ENCODE measurements at places on chromosomes 6 and 20.

- DNase-seq = no peak
Observed at GRCh38 chr6:42764911-42765648, 16.8 kb upstream of the BICRAL start.

- no peak for DNase-seq
Observed at GRCh38 chr20:16759181-16759563, 11.0 kb downstream of the OTOR start.

DNA sequence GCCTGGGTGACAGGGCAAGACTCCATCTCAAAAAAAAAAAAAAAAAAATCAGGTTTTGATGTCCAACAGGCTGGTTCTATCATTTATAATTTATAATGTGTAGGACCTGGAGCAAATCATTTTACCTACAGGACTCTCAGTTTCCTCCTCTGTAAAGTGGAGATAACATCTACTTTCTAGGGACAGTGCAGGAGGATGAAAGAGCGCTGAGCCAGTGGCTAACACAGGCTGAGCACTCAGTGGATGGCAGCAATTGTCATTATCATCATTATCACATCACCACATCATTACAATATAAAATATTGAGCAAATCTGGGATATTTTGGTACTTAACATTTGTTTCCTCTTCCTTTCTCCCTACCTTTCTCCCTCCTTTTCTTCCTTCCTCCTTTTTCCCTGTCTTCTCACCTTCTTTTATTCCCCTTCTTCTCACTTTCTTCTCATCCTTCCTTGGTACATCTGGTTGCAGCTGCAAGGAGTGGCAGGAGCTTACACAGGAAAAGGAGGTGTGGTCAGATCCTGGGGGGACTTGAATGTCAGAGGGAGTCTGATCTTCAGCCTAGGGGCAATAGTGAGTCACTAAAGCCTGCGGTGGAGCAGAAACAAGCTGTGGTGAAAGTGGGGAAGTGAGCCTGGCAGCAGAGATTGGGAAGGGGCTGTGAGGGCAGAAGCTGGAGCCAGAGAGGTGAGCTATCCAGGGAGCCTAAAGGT, 24.6 kb upstream of the CTNNBL1 start:
- no peak for DNase-seq

GRCh38 chr6:98836962-98837944, 2.9 kb downstream of the POU3F2 start:
- no peak for DNase-seq

GRCh38 chr6:144296973-144297372, 11.8 kb downstream of the UTRN start:
- DNase-seq = no peak

DNA sequence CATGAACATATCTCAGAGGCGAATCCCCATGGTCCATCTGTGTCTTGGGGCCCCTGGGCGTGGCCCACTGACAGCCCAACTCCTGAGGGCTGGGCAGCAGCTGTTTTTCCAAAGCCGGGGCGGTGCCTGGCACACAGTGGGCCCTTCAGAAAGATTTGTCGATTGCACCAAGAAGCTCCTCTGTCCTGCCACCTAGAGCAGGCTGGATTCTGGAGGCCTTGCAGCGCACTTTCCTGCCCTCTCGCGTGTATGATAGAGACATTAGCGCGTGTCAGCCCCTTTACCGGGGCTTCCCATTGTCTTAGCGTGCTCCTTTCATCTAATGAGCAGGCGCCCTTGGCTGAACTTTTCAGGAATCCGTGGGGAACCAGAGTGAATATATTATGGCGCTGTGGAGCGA, 45.4 kb downstream of the CDH4 start:
- no peak for DNase-seq

GRCh38 chr20:54068495-54068894, 1.9 kb downstream of the BCAS1 start:
- DNase-seq = no peak

GRCh38 chr6:41546866-41547798, 951 bp downstream of the FOXP4 start:
- peak; percentile 76 for DNase-seq

GRCh38 chr6:56890683-56891429, 64.1 kb upstream of the BEND6 start:
- DNase-seq = peak; percentile 63

DNA sequence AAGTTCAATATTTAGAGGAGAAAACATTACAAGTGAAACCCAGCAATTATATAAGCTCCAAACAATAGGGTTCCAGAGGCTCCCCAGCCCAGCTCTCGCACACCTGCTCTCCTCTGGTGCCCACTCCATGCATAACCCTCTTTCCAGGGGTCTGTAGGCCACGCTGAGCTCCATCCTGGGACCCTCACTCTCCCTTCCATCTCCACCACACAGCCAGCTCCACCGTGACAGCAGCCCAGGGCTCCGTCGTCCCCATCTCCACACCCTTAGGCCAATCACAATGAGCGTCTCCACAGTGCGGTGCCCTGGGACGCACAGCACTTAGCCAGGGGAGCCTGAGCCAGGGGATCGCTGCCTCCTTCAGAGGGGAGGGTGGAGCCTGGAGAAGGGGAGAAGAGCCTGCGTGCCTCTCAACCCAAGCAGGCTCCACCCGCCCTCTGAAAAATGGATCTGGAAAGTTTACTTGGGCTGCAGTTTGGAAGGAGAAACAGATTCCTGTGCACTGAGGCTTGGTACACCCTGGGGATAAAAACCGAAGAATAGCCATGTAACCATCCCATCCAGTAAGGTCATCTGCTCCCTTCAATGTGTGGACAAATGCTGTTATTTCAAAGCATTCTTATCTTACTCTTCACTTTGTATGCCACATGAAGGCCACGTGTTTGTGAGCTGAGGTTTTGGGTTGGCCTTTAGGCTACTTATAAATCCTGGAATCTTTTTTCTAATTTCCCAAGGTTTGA, 72.4 kb upstream of the GGTLC1 start:
- DNase-seq = no peak

GRCh38 chr6:87675004-87675681, 26.9 kb downstream of the AKIRIN2 start:
- no peak for DNase-seq

- DNase-seq = no peak
Observed at GRCh38 chr20:46550461-46550860, at the start of gene OCSTAMP. TSS of gene OCSTAMP (minus strand) at chr20:46550654. CDS start at chr20:46550560, 94 bp downstream.

- no peak for DNase-seq
Observed at GRCh38 chr20:25055711-25056495, 2.0 kb downstream of the ACSS1 start.

DNA sequence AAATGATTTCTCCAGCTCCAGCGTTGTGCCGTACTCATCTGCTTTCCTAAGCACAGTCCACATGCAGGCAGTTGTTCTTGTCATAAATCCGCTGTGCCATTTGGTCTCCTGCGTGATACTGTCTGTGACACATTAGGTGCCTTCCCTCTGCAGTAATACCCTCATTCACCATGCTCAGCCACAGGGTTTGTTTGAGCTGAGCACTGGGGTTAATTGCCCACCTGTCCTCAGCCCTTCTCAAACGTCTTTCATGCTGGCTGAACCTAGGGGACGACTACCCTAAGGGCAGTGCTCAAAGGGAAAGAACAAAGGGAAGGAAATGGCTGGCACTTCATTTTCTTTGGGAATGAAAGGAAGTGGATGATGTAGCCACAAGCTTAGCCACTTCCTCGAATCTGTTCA, 64.2 kb upstream of the MYLIP start:
- DNase-seq = peak; percentile 17

GRCh38 chr6:10425975-10426780, 11.3 kb upstream of the TFAP2A start:
- peak; percentile 71 for DNase-seq

- no peak for DNase-seq
Observed at GRCh38 chr6:158717341-158718330, 67.8 kb downstream of the SYTL3 start.

DNA sequence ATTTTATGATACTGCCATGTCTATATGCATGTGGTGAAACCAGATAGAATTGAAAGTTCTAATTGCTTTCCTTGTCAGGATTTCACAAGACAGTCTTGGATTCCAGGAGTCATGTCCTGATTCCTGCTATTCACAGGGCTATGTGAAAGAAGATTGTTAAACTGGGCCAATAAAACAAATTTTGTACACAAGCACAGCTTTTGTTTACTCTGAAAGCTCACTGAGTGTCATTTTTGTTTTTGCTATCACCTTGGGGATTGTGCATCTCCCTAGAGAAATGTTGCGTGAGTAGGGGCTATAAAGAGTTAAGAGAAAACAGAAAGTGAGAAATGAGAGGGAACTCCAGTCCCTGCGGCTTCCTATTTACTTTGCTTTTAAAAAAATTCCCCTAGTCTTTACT, 627.5 kb downstream of the PKHD1 start:
- DNase-seq = no peak

GRCh38 chr6:21915707-21916260, 322.2 kb downstream of the SOX4 start:
- no peak for DNase-seq

- DNase-seq = no peak
Observed at GRCh38 chr20:7426890-7427496, 513.3 kb downstream of the HAO1 start.

GRCh38 chr6:158564243-158565121, 4.6 kb downstream of the TMEM181 start:
- DNase-seq = no peak

- peak; percentile 89 for DNase-seq
Observed at GRCh38 chr6:139230391-139230840, 61.4 kb downstream of the TXLNB start.

DNA sequence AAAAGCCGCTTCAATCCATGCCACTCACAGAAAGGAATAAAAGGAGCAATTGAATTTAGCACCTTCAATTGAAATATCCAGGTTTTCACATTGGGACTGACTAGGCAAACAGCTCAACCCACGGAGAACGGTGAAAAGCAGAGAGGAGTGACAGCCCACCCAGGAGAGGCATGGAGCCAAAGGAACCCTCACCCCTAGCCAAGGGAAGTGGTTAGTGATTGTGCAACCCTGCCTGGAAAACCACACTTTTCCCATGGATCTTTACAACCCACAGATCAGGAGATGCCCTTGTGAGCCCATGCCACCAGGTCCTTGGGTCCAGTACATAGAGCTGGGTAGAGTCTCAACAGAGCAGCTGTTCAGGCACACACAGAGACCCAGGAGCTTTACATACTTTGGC, 911.8 kb downstream of the EPHA7 start:
- DNase-seq = no peak

DNA sequence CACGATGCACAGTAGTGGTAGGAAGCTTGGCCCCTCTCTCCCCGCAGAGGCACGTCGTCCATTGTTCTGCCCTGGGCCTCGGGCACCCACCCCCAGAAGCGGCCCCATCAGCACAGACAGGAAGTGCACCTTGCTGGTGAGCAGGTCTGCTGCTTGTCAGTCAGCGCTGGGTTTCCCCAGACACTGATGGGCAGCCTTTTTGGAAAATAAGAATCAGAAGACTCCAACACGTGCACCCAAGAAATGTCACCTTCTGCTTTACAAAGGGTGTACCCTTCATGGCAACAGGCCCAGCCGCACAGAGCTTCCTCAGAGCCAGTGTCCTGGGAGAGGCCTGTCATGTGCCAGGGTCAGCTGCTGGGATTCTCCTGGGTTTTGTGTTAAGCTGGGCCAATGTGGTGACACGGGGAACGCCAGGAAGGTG, 34.7 kb upstream of the IRF4 start:
- no peak for DNase-seq

DNA sequence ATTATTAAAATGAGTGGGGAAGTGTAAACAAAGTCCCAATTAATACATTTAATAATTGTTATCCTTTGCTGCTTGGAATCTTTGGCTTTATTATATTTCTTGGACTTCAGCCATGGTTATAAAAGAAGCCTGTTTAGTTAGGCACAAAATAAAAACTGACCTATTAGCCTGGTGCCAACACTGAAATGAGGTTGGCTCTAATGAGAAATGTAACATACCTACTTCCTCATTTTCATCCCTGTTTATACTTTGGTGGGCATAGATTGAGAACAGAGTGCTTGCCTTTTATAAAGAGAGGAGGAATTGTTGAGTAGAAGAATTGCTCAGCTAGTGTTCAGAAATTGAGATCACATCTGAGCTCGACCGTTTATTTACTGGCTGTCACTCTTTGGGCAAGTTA, 471.3 kb downstream of the UTRN start:
- no peak for DNase-seq

GRCh38 chr6:125013938-125014660, 51.9 kb downstream of the RNF217 start:
- DNase-seq = no peak

GRCh38 chr6:44052419-44053023, 74.7 kb downstream of the MRPL14 start:
- no peak for DNase-seq

- no peak for DNase-seq
Observed at GRCh38 chr6:20416567-20417345, 15.1 kb downstream of the E2F3 start.

DNA sequence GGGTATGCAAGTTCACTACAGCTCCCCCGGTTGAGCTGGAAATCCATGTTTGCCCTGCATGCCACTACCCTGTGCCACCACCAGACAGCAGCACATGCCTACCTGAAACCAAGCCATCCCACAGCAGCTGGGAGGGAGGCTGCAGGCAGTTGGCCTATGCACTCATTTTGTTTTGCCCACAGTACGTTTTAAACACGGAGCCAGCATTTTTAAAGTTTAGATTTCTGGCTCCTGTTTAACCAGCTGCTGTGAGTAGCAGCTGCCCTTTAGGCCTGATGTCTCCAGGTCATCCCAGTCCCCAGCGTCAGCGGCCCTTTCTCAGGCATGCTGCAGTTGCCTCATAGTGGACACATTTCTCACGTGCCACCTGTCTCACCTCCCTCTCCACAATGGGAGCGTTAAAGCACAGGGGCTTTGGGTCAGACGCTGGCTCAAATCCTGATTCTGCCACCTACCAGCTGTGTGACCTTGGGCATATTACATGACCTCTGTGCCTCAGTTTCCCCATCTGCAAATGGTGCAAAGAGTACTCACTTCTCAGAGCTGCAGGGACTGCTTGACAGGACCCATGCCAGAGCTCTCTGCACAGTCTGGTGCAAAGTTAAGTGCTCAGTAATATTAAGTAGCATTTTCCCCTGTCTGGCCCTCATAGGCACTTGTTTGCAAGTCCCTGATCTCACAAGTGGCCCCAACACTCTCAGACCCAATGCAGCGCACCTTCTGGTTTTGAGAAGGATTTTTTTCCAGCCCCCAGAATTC, 8.2 kb upstream of the UBE2V1 start:
- DNase-seq = peak; percentile 80

DNA sequence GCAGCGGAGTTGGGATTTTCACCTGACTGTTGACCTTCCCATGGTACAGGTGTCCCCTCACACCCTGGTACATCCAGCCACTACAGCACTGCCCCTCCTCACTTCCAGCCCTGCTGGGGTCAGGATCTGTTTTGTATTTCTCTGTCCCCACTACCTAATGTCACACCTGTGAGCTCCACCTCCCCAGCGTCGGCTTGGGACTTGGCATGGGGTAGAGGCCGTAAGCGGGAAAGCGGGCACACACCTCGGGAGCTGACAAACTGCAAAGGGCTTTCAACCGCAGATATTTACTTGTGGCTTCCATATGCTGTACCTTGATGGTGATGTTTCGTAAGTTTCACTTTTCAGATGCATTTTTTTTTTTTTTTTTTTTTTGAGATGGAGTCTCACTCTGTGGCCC, 5.4 kb upstream of the CCN5 start:
- DNase-seq = no peak

- no peak for DNase-seq
Observed at GRCh38 chr6:41163419-41163717, 452 bp upstream of the TREM2 start.

- no peak for DNase-seq
Observed at GRCh38 chr6:140932909-140933308, 1199.8 kb upstream of the GJE1 start.

Measured in Karpas-422 (cell line).